Activated CD4-positive, alpha-beta memory T cell treated with anti-CD3 and anti-CD28 coated beads, Interleukin-2, amount 10 ng/mL, durations not matched to agents 7 days and 5 days (primary cell): ENCODE measurements at places on chromosomes 7 and 10.

GRCh38 chr7:26787701-26788100 is 76.7 kb downstream of the SKAP2 start:
- H3K36me3 ChIP-seq, result no peaks in the 10 kb centered on the region
- no peaks in the 10 kb centered on the region for H3K27me3 ChIP-seq
- no peak for DNase-seq
- H3K4me3 ChIP-seq, result no peak overlapping the region

DNA sequence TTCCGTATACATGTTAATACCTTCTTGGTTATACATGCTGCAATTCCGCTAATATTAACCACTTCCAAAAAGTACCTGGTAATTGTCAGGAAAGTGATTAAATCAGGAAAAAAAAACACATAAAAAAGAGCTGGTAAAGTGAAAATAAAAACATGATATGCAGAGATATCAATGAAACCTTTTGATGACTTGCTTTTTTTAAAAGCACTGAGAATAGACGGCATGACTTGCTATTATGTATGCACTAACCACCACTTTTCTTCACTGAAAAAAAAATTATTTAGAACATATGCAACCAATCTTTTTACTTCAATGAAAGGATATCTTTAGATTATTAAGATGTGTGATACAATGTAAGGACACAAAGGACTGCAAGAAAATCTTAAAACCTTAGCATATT is 163.0 kb downstream of the KMT2E start:
- no peaks in the 10 kb centered on the region for H3K27me3 ChIP-seq
- DNase-seq, result no peak
- peaks cover 10% of the 10 kb centered on the region for H3K36me3 ChIP-seq
- H3K4me1 ChIP-seq, result no peaks in the 10 kb centered on the region
- H3K4me3 ChIP-seq, result no peak overlapping the region

GRCh38 chr10:120499883-120500282 is 42.9 kb downstream of the PLPP4 start:
- no peaks in the 10 kb centered on the region for H3K27me3 ChIP-seq

DNA sequence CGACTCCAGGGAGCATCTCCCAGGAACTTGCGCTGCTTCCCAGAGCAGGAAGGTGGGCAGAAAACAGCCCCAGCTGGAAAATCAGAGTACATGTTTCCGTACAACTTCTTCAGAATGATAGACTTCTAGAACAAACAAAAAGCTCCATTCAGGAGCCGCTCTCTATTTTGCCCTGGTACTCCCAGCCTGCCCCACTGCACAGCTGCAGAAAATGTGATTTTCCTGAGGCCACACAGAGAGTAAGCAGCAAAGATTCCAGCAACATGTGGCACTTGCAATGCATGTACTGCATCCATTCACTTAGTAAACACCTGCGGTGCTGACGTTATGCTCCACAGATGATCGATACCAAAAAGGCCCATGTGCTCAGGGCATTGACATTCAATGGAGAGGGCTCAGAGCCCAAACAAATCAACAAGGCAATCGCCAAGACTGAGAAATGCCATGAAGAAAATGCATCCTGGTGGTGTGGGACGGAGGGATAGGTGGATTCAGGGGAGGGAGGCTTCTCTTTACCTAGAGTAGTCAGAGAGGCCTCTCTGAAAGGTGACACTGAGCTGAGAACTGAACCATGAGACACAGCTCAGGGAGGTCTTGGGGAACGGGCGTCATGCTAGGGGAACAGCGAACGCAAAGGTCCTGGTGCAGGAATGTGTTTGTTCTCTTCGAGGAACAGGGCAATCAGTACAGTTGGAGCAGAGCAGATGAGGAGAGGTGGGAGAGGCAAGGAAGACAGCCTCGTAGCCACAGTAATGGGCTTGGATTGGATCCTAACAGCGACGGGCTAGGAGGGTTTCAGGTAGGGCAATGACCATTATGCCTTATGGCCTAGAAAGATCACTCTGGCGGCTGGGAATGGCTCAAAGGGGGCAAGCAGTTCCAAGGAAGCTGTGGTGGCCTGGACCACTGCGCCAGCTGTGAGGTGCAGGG is 35.3 kb upstream of the DUSP5 start:
- no peaks in the 10 kb centered on the region for H3K36me3 ChIP-seq
- no peak overlapping the region for H3K4me3 ChIP-seq
- no peak for DNase-seq
- H3K27ac ChIP-seq, result no peak overlapping the region

DNA sequence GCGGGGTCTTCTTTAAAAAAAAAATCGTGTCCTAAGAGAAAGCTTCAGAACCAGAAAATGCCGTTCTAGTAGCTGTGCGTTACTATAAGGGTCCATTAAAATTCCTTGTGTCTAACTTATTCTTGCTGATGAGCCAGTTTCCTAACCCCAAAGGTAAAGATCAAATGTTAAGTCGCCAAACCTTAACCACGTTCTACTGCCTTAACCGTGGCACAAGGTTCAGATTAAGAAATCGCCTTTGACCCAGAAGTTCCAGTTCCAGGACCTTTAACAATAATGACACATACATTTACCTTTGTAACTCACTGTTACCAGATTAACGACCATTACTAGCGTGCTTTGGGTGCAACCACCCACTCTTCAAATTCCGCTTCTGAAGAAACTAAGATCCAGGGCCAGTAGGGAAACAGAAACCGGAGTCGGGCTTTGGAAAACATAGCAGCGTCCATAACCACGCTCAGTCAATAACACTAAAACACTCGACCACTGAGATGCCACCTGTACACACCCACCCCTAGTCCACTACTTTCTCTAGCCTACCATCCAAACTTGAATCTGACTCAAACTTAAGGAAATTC is 620 bp downstream of the BET1 start:
- DNase-seq, result no peak
- H3K4me1 ChIP-seq, result peaks cover 30% of the 10 kb centered on the region
- H3K36me3 ChIP-seq, result peaks cover 5% of the 10 kb centered on the region
- H3K4me3 ChIP-seq, result peak overlapping the region; percentile 96
- peak overlapping the region; percentile 86 for H3K27ac ChIP-seq

GRCh38 chr7:88256906-88257305 is 37.1 kb upstream of the SRI start:
- H3K27ac ChIP-seq, result no peak overlapping the region
- H3K4me3 ChIP-seq, result no peak overlapping the region
- no peaks in the 10 kb centered on the region for H3K4me1 ChIP-seq
- H3K27me3 ChIP-seq, result peaks cover 3% of the 10 kb centered on the region

- no peaks in the 10 kb centered on the region for H3K36me3 ChIP-seq
- H3K4me1 ChIP-seq, result peaks cover under 1% of the 10 kb centered on the region
- H3K27me3 ChIP-seq, result peaks cover 10% of the 10 kb centered on the region
Measured at GRCh38 chr7:13988065-13988464, 1.4 kb downstream of the ETV1 start.

- no peak overlapping the region for H3K4me3 ChIP-seq
- no peaks in the 10 kb centered on the region for H3K4me1 ChIP-seq
- no peak overlapping the region for H3K27ac ChIP-seq
- no peak for DNase-seq
Measured at GRCh38 chr10:32618482-32618881, 172.5 kb downstream of the CCDC7 start.

DNA sequence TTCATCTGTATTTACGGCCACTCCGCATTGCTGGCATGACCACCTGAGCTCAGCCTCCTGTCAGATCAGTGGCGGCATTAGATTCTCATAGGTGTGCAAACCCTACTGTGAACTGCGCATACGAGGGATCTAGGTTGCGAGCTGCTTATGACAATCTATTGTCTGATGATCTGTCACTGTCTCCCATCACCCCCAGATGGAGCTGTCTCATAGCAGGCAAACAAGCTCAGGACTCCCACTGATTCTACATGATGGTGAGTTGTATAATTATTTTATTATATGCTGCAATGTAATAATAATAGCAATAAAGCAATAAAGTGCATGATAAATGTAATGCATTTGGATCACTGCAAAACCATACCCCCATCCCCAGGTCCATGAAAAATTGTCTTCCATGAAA is 1172.9 kb upstream of the AUTS2 start:
- H3K27me3 ChIP-seq, result no peaks in the 10 kb centered on the region
- H3K36me3 ChIP-seq, result no peaks in the 10 kb centered on the region
- H3K4me3 ChIP-seq, result no peak overlapping the region

- H3K36me3 ChIP-seq, result peaks cover 11% of the 10 kb centered on the region
- peaks cover 79% of the 10 kb centered on the region for H3K27me3 ChIP-seq
- H3K27ac ChIP-seq, result no peak overlapping the region
- peaks cover 11% of the 10 kb centered on the region for H3K4me1 ChIP-seq
- H3K4me3 ChIP-seq, result peak overlapping the region; percentile 53
Measured at GRCh38 chr7:155456738-155457543, 988 bp upstream of the EN2 start.

DNA sequence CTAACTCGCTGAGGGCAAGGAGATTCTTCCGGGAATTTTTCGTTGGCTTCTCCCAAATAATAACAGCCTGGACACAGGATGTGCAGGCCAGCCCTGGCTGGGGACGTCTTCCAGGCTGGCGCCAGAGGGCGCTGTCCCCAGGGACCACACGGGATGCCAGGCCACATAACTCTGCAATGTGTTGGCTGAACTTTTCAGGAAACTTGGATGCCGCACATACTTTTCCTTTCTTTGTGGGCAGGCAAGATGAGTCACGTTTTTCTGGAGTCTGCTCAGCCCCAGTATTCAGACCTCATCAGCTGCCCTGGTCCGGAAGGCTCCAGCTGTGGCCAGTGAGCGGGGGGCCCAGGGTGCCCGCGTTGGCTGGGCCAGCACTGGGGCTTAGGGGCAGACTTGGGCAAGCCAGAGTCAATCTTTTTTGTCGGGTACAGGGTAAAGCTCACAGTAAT is 122.7 kb downstream of the PRKAG2 start:
- H3K4me3 ChIP-seq, result no peak overlapping the region
- H3K4me1 ChIP-seq, result peaks cover 21% of the 10 kb centered on the region
- no peak for DNase-seq
- H3K27ac ChIP-seq, result no peak overlapping the region
- no peaks in the 10 kb centered on the region for H3K27me3 ChIP-seq

DNA sequence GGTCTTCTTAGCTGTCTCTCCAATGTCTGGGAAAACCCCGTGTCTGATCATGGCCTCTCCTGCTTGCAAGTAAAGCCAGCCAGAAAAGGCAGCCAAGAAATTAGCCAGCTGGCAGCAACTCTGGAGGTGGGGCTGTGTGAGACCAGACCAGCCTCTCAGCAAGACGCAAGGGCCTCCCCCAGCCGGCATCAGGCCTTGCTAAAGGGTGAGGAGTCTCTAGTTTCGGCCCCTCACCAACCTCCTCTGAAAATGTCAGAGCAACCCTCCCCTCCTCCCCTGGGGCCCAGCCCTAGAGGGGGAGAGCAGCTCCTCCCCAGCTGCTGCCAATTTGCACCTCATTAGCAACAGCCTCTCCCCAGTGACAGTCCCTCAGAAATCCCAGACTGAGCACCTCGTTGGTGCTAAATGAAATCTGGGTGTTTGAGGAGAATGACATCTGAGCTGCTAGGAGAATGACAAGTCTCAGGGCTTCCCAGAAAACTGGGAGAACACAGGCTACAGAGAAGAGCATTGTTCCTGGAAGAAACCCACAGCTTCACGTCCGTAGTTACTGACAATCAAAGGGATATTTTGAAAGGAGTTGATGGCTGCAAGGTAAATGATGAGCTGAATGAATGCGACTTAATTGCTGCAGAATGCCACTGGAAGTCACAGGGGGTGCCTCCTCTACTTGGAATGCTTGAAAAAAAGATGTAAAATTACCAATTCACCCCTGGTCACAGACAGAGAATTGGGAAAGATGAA is 25.9 kb downstream of the DGKI start:
- no peak overlapping the region for H3K27ac ChIP-seq
- H3K36me3 ChIP-seq, result no peaks in the 10 kb centered on the region
- H3K27me3 ChIP-seq, result peaks cover 2% of the 10 kb centered on the region
- no peak overlapping the region for H3K4me3 ChIP-seq
